SIG-M5 (cell line): ENCODE measurements at places on chromosomes 13 and 19.

GRCh38 chr13:59459972-59460371 lies 703.8 kb downstream of the DIAPH3 start:
- DNase-seq: no peak

DNA sequence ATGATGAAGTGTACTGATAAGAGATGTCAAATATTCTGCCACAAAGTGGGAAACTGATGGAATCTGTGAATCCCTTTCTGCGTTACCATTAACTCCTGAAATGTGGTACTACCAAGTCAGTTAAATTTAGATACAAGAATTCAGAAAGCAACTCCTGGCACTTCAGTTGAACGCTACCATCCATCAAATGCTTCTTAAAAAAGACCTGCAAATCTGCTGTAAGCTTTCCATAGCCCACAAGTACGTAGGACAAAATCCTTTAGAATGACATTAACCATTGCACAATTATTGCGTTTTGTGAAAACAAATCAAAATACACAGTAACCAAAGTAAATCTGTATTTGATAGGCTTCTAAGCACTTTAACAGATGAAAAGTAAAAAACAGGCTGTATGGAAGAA lies 5.4 kb downstream of the SMAD9 start:
- no peak for DNase-seq

GRCh38 chr13:74132152-74132775 lies 1.9 kb downstream of the KLF12 start:
- no peak for DNase-seq

DNA sequence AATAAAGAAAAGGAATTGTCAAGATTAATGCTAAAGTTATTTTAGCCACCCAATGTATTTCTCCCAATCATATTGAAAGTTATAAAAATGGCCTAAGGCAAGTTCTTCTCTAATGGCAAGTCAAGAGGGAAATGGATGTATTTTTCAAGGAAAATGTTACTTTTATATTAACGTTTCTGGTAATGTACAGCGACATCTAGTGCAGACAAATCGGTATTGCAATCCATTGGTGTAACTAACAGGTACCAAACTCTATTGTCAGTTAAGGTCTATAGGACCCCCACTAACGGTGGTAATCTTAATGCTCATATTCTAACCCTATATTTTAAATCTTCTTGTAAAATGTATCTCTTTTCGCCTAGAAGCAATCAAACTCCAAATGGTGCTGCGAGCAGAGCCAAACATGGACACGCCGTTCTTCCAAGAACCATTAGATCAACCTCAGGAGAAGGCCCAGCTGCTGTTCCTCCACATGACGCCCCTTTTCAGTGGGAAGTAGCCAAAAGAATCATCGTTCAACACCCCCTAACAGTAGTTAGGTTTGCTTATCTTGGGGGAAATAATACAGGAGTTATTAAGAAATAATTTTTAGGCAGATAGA lies 98.5 kb upstream of the PABPC3 start:
- no peak for DNase-seq

DNA sequence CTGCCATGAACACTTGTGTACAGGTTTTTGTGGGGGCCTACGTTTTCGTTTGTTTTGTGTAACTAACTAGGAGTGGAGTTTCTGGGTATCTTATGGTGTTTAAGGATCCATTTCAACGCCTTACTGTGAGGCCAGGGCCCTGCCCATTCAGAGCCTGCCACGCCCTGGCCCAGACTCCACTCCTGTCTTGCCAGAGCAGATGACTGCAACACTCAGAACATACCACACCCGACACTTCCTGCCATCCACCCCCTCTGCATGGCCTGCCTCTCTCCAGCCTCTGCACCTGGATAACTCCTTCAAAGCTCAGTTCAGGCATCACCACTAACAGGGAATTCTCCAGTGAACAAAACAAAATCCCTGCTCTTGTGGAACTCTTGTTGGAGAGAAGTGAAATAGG lies 43.2 kb downstream of the RGCC start:
- DNase-seq: no peak

GRCh38 chr19:49684251-49684982 lies 5.0 kb upstream of the ADM5 start:
- no peak for DNase-seq

GRCh38 chr13:32330441-32330840 lies 15.1 kb downstream of the BRCA2 start:
- DNase-seq: no peak

DNA sequence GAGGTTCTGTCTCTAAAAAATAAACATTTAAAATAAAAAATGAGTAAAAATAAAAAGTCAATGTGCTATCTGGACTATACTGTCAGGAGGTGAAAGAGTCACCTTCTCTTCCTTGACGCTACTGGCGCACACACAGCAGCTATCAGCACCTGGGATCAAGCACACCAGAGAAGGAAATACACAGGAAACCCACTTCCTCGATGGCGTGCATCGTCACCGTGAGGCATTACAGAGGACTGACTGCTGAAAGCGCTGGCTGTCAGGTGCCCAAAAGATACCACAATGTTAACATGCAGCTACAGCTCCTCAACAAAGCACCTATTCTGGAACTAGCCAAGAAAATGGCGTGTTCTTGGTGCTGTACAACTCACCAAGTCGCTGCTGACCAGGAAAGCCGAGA lies 6.1 kb downstream of the SLC35E1 start:
- DNase-seq: no peak

GRCh38 chr13:44840131-44840530 lies 149.1 kb downstream of the NUFIP1 start:
- no peak for DNase-seq

DNA sequence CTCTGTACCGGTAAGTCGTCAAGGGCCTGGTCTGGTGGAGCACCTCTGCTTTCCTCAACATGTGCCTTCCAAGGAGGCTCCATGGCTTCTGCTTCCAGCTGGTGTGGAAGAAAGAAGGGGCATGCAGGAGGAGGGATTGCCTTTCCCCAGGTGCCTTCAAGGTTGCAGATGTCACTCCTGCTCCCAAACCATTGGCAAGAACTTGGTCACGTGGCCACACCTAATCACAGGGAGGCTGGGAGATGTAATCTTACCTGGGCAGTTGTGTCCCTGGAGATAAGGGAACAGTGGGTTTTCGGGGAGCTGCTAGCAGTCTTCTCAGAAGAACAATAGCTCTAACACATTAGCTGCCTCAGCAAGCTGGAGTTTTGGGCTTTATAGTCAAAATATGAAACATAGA lies 9.7 kb upstream of the GPR18 start:
- no peak for DNase-seq
